ENCODE measurements at places on chromosomes 12 and 14.
A peak's percentile ranks its signal among the peaks of the same experiment; 100 is the strongest.

- DNase-seq = no peak
Measured at GRCh38 chr12:3081091-3081490, 3.9 kb downstream of the TSPAN9 start.

- DNase-seq = peak; percentile 27
Measured at GRCh38 chr12:108193917-108194316, 64.8 kb downstream of the WSCD2 start.

- no peak for DNase-seq
Measured at GRCh38 chr12:70648191-70648590, 11.0 kb upstream of the PTPRB start.

DNA sequence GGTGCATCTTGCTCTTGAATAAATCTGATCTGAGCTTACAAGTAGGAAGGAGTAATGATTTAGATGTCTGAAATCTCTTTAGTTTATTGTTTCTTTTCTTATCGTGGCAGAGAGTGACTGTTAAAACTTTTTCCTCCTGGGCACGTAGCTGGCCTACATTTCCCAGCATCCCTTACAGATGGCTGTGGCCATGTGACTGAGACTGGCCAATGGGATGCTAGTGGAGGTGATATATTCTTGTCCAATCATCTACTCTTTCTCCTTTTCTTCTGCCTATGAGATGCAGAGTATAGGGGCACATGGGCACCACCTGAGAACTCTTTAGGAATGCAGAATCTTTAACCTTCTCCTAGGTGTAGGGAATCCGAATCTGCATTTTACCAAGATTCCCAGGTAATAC, 237.3 kb downstream of the RGS6 start:
- no peak for DNase-seq

- DNase-seq = no peak
Measured at GRCh38 chr12:117738233-117738632, 230.6 kb downstream of the KSR2 start.

DNA sequence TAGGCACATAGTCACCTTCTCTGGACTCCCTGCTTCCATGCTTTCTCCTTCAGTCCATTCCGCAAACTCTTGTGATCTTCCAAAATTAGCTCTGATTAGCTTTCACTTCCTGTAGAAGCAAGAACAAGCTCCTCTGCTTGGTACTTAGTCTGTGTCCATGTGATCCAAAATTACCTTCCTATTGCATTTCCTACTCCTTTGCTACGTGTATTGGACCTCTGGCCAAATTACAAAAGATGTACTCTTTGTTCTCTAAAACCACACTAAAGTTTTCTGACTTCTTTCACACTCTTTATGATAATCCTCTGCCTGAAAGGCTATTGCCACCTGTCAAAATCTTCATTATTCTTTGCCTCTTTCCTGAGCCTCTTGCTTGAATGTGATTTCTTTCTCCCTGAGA, 786 bp upstream of the TSFM start:
- no peak for DNase-seq

DNA sequence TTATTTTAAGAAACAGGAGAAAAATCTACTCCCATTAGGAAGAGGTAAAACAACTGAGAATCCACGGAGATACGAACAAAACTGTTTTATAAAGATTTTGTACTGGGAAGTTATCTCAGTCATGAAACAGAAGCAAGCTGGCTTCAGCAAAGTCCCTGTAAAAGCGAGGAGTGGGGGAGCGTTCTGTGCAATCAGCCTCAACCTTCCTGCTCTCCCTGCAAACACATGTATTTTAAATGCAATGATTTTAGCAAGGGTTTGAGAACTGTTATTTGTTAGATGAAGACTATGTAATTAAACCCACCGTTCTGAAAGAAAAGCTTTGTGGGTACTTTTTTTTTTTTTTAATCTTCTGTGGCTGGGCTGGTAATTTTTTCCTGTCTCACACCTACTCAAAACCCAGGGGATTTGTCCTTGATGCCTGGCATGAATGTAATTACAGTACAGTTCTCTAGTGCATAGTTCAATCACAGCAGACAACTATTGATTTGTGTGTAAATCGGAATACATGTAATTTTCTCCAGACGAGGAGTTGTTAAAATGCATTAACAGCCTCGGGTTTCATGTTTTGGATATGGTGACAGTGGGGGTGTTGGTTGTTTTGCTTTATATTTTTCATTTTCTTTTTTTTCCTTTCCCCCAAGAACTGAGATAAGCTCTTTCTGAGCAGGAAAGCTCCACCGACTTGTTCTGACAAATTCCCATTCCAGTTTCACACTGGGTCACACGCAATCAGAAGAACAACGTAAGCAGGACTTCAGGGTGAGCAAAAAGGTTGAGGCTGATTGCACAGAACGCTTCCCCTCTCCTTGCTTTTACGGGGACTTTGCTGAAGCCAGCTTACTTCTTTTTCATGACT, 153.6 kb downstream of the PHLDA1 start:
- DNase-seq = no peak

- DNase-seq = no peak
Measured at GRCh38 chr12:24198070-24198469, 248.6 kb upstream of the SOX5 start.

- DNase-seq = no peak
Measured at GRCh38 chr12:13980538-13981295, 685 bp downstream of the GRIN2B start.

DNA sequence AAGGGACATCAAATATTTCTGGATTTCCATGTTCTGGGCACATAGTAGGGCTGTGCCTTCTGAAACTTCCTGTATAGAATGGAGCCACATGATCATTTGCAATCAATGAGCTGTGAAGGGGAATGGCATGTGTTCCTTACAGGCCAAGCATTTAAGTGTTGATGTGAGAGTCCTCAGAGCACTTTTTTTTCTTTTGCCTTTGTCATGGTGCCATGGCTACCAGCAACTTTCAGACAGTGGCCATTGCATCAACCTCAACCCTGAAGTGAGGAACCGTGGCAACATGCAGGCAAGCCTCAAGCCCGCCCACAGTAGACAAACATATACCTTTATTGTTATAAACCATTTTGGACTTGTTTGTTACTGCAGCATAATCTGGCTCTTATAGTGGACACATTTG, 948.1 kb downstream of the NRXN3 start:
- no peak for DNase-seq

DNA sequence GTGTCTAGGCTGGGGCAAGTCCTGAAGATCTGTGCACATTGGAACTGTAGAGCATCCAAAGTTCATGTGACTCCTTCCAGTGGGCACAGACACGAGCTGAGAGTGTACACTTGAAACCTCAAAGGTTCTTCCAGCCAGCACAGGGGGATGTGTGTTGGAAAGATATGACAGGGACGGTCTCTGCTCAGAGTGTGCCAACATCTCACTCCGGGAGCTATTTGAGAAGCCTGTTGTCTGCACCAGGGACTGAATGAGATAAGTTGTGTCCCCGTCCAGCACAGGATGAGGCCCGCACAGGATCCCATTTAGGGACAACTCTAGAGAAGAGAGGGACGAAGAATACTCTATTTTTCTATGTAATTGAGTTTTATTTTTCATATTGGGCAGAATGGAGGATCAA, 136.3 kb downstream of the SNAPC1 start:
- DNase-seq = no peak

DNA sequence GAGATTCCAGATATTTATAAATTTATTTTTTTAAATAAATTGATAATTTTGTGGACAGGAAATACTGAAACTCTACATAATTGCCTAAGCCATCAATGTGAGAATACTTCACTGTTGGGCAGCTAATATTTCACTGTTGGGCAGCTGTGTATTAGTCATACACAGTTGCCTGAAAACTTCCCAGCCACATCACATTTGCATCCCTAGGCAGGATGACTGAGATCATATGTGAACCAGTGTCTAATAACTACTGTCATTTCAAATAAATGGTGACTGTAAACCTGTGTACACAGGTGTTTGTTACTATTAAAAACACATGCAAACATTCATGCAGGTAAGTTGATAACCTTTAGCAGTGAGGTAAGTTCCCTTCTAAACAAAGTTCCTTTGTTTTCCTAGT, 43.9 kb downstream of the TMTC3 start:
- DNase-seq = no peak

GRCh38 chr12:44077294-44077693, 241.4 kb downstream of the TMEM117 start:
- no peak for DNase-seq

GRCh38 chr14:72448212-72448611, 445.7 kb downstream of the DPF3 start:
- no peak for DNase-seq

- DNase-seq = no peak
Measured at GRCh38 chr12:119914666-119915065, 37.5 kb upstream of the CIT start.

GRCh38 chr14:24196071-24197055, 1.1 kb upstream of the TM9SF1 start:
- no peak for DNase-seq

DNA sequence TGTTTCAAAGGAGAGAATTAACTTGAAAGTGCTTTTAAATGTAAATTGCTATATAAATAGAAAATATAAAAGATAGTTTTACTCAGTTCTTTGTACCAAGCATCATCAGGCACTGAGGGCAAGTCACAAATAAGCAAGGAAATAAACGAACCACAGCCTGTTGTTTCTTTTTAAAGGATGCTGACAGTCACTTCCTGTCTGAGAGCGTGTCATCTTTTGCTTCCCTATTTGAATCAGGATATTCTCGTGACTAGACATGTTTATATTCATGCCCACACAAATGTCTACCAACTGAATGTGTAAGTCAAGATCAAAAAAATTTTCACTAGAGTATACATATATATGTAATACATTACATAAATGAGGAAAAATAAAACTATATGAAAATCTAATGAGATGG, 31.4 kb upstream of the SLC2A13 start:
- peak; percentile 73 for DNase-seq

DNA sequence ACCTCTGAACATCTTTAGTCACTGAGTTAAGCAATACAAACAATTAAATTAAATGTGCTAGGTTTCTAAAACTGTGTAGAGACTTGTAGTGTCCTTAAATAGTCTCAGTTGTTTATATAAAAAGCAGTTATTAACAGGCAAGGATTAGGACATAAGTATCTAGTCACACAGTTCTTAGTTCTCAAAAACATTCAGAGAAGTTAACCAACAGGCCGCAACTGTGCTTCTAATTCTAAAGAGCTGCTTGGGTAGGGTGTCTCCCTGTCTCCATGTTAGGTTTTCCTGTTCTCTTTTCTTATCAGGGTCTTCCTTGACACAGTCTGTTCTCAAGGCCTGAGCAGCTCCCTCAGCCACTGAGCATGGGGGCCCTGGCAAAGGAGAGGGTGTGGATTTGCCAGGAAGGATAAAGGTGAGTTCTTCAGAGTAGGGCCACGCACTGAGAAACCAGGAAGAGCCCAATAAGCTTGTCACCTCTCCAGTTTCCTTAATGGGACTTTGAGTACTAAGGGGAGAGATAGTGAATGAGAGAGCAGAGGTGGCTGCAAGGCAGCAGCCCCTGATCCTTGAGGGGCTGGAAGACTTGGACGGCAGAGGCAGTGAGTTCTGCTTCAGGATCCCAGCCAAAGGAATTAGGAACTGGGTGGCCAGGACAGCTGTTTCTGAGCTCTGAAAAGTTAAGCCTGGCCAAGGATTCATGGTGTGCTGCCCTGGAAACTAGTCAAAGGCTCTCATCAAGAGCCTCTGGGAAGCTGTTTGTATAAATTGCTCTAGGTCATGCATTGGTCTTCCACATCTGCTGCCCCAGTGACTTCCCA, 177.3 kb downstream of the MYRFL start:
- no peak for DNase-seq

GRCh38 chr12:109517619-109518018, 40.2 kb downstream of the UBE3B start:
- DNase-seq = no peak

GRCh38 chr12:124568431-124569374, 1.3 kb upstream of the NCOR2 start:
- DNase-seq = peak; percentile 25

DNA sequence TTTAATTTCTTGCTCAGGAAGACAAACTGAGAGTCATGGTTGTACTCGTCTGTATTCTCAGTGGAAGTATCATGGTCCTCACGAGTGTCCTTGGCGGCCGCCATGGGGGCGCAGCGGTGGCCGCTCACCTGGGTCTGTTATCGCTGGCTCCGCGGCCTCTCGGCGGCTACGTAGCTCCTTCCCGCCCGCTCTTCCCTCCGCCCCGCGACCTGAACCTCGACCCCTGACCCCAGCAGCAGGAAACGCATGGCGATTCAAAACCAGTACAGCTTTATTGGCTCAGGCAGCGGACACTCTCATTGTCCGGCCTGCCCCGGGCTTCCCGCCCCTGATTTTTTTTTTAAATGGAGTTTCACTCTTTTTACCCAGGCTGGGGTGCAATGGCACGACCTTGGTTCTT, 80.8 kb downstream of the E2F7 start:
- DNase-seq = no peak

DNA sequence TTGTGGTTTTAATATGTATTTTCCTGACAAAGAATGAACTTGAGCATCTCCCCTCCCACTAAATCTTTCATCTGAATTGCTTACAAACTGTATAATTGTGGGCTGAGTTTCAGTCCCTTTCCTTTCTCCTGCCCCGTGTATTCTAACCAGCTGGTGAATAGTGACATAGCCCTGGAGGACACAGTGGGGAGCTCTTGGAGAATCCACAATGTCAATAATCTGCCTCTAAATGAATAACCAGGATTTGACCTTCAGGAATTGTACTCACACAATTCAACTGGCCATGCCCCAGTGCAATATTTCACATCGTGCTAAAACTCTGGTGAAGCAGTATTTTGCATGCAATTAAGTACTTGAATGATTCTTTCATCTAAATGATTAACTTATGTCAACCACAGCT, 177.2 kb downstream of the C12orf42 start:
- no peak for DNase-seq

- DNase-seq = peak; percentile 48
Measured at GRCh38 chr14:45251912-45252311, 1.1 kb downstream of the MIS18BP1 start.

DNA sequence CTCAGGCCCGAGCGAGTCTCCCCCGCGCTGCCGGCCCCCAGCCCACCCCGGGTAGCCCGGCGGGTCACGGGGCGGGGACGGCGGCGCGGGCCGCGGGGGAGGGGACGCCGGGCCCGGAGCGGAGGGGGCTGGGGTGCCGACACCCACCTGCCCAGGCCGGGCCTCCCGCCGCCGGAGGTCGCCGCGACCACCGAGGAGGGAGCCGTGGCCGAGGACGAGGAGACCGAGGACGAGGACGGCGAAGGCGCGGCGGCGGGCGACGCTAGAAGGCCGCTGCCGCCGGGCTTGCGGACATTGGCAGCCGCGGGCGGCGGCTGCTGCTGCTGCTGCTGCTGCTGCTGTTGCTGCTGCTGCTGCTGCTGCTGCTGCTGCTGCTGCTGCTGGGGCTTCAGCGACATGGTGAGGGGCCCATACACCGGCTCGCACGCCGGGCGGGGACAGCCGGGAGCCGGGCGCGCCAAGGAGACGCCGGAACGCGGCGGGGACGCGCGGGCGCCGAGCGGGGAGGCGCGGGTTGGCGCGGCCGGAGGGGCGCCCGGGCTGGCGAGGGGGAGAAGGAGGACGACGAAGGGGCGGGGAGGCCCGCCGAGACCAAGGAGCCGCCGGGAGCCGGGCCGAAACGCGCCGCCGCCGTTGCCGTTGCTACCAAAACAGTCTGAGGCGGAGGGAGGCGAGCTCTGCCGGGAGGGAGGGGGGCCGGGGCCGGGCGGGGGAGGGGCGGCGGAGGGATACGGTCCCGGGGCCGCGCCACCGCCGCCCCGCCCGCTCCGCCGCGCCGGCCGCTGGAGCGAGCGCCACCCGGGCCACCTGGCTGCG, at the start of gene ATXN2:
Gene ATXN2 (minus strand): TSS at position 679 of the 816 bp plus-strand sequence. CDS start 281 bp downstream, at position 398.
- peak; percentile 67 for DNase-seq

Measured in activated CD4-positive, alpha-beta T cell treated with anti-CD3 and anti-CD28 coated beads, Interleukin-10, Interleukin-2, amounts not matched to agents 100 ng/mL and 50 ng/mL, durations not matched to agents 16 hours and 8 hours (primary cell).